ENCODE measurements at places on chromosomes 13 and 19. TPM values are rescaled to one million over a fixed set of nuclear protein-coding genes. Genes with fewer than 3 reads are reported as not detected.

DNA sequence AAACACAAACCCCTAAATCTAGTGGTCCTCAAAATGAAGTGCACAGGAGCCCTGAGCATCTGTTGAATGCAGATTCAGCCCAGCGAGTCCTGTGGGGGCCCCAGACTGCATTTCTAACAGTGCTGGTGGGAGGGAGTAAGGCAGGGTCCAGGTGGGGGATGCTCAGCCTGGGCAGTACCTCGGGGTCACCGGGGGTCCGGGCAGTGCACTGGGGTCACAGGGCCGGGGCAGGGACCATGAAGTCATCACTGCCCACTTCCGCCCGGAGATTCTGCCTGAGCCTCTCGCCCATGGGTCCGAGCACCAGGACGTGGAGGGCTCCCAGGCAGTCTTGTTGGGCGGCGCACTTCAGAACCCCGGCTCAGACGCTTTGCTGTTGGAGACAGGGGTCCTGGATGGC, 838 bp upstream of the ATP4B start:
- no peaks in the 10 kb centered on the region for H3K4me1 ChIP-seq
- no peak overlapping the region for H3K27ac ChIP-seq
- peak; percentile 74 for DNase-seq
- no peak overlapping the region for H3K4me3 ChIP-seq
- H3K36me3 ChIP-seq = no peaks in the 10 kb centered on the region

DNA sequence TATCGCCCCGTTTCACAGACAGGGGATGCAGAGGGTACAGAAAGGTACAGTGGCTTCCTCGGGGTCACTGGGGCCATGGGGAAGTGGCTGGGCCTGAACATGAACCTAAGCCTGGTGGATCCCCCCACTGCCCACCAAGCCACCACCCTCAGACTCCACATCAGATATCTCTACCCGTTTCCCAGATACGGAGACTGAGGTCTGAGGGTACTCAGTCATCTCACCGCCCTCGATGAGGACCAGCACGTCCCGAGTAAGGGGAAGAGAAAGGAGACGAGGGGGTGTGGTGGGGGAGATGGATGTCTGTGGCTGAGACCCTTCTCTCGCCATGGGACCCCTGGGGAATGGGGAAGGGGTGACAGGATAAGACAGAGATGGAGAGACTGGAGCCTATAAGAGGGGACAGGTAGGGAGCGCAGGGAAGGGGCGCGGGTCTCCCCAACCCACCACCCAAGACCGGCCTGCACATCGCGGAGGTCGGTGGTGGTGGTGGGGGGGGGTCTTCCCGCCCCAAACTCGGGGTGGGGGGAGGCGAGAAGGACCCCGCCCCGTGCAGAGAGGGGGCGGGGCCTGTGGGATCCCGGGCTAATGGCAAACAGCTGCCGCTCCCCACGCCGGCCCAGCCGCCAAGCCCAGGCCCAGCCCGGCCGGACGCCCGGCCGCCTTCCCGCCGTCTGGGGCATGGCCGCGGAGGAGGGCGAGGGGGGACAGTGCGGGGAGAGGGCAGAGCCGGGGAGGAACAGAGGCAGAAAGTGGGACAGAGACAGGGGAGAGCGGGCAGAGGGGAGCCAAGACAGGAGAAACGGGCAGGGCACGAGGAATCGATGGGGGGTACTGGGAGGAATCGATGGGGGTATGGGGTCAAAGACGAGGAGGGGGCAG, 698 bp downstream of the KANK2 start:
- no peaks in the 10 kb centered on the region for H3K27me3 ChIP-seq
- peak overlapping the region; percentile 79 for H3K4me3 ChIP-seq
- H3K36me3 ChIP-seq = peaks cover 33% of the 10 kb centered on the region
- peaks cover 61% of the 10 kb centered on the region for H3K4me1 ChIP-seq
- peak overlapping the region; percentile 83 for H3K27ac ChIP-seq
- DNase-seq = no peak

DNA sequence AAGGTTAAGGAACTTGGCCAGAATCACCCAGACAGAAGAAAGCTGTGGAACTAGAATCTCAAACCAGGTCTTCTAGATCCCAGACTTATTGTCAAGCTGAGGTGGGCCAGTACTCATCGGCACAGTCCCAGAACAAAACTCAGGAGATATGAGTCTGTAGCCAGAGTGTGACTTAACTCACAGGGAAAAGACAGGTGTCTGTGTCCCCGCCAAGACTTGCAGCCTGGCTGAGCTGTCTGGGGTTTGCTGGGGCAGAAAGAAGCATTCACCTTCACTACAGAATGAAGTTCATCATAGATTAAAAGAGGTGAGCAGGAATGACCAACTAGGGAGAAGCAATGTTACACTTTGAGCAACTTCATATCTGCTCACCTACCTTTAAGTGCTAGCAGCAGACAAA, 257.2 kb downstream of the FOXO1 start:
- no peaks in the 10 kb centered on the region for H3K36me3 ChIP-seq
- H3K4me1 ChIP-seq = no peaks in the 10 kb centered on the region
- H3K27me3 ChIP-seq = no peaks in the 10 kb centered on the region

- peaks cover 52% of the 10 kb centered on the region for H3K27me3 ChIP-seq
- DNase-seq = no peak
- H3K4me1 ChIP-seq = peaks cover 2% of the 10 kb centered on the region
Measured at GRCh38 chr19:29535214-29535831, 9.5 kb downstream of the VSTM2B start.

GRCh38 chr19:42594617-42595489, at the start of gene CEACAM8:
TSS of gene CEACAM8 (minus strand) at chr19:42594924. CDS start at chr19:42594828, 96 bp downstream.
- peaks cover 10% of the 10 kb centered on the region for H3K27me3 ChIP-seq
- no peaks in the 10 kb centered on the region for H3K36me3 ChIP-seq
- H3K4me3 ChIP-seq = no peak within 1 kb of the TSS
- no peak within 1 kb of the TSS for H3K27ac ChIP-seq
- DNase-seq = no peak

Gene LILRA2
- not detected for total RNA-seq

Gene ZNF154
- total RNA-seq = not detected

Gene DAND5
- not detected for total RNA-seq

DNA sequence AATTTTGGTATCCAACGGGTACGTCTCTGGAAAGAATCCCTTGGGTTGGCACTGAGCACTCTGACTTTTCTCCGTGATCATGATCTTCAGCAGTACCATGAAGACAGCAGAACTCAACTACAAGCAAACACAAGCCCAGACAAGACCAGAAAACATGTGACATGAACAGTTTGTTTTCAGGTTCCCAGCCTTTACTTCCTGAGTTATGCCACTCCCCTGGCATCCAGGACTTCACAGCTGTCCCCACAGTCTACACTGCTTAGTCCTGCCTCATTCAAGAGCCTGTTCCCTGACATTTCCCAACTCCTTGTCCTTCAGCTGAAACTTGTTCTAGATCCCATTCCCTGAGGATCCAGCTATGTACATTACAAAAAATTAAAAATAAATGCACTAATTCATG, 4.9 kb upstream of the N4BP2L1 start:
- no peak for DNase-seq
- peaks cover 3% of the 10 kb centered on the region for H3K36me3 ChIP-seq
- no peak overlapping the region for H3K4me3 ChIP-seq
- H3K4me1 ChIP-seq = peaks cover 16% of the 10 kb centered on the region

DNA sequence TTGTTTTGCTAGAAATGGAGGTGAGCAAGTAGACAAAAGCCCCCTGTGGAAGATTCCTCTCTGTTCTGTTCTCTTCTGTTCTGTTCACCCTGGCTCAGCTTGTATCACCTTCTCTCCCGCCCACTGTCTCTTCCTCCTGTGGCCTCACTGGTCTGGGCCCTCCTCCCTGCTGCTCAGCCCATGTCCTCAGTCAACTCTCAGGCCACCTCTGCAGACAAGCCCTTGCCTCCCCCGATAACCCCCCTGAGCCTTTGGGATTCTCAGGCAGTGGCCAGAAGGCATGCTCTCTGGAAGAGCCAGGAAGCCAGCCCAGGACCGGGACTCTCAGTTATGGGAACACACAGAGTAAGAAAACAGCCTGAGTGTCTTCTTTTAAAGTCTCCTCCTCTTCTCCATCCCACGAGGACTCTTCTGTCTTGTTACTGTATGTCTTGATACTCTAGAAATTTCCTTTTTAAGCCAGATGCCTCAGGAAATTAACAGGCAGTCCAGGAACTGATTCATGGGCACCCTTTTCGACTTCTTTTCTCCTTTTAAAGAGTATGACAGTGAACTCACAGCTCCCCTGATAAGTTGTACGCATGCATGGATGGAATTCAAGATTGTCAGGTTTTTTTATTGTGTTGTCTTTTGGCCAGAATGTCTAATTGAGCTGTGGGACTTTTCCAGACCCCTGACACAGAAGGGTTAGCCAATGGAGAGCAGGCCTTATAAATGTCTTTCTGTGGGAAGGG, 33.7 kb downstream of the SHISA2 start:
- H3K36me3 ChIP-seq = no peaks in the 10 kb centered on the region
- no peak overlapping the region for H3K4me3 ChIP-seq
- peaks cover 3% of the 10 kb centered on the region for H3K27me3 ChIP-seq
- peaks cover 37% of the 10 kb centered on the region for H3K4me1 ChIP-seq
- no peak for DNase-seq

Gene ERICH4
- total RNA-seq = not detected

GRCh38 chr13:111537843-111538499, 217.5 kb downstream of the TEX29 start:
- H3K4me1 ChIP-seq = peaks cover 4% of the 10 kb centered on the region
- no peak overlapping the region for H3K4me3 ChIP-seq
- DNase-seq = no peak
- H3K36me3 ChIP-seq = no peaks in the 10 kb centered on the region

DNA sequence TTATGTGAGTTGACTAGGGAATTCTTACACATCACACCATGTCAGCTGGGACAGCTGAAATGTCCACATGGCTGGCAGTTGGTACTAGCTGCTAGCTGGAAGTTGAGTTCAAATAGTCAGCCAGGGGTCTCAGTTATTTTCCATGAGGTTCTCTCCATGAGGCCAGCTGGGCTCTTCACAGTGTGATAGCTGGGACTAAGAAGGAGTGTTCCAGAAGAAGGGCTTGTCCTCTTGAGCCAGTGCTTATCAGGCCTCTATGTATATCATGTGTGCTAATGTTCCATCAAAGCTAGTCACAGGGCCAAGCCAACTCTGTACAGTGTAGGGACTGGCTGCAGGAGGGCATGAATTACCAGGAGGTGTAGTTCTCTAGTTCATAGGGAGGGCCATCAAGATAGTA, 11.8 kb downstream of the USPL1 start:
- H3K27me3 ChIP-seq = no peaks in the 10 kb centered on the region
- peaks cover 46% of the 10 kb centered on the region for H3K36me3 ChIP-seq
- no peak for DNase-seq
- H3K4me3 ChIP-seq = no peak overlapping the region
- no peak overlapping the region for H3K27ac ChIP-seq
- H3K4me1 ChIP-seq = no peaks in the 10 kb centered on the region

- H3K36me3 ChIP-seq = no peaks in the 10 kb centered on the region
- DNase-seq = no peak
- H3K4me3 ChIP-seq = no peak overlapping the region
- peaks cover 55% of the 10 kb centered on the region for H3K4me1 ChIP-seq
Measured at GRCh38 chr13:97231118-97231828, 9.1 kb downstream of the MBNL2 start.

DNA sequence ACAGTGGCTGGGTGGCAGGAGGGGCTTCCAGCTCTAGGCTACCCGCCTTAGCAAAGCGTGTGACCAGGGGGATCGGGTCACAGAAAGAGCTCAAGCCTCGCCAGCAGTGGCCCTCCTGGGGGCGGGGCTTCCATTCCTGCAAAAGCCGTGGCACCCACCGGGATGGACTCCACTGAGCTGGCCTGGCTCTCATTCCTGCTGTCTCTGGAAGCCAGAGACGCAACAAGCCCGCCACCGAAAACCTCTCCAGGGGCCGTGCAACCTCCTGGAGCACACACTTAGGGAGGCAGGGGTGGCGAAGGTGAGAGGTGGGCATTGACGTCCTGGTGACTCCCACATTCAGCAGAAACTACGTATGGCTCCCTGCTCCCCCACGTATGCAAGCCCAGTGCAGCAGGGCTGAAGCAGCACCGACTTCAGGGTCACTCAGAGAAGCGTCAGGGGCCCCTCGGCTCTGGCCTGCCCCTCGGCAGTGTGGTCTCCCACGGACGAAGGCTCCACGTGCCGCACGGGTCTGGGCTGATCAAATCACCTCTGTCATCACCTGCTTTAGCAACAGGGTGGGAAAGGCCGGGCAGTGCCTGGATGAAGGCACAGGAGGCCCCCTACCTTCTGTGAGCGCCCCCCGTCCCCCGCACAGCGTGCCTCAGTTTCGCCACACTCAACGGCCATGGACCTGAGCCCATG, 3.1 kb downstream of the C19orf25 start:
- peaks cover 47% of the 10 kb centered on the region for H3K4me1 ChIP-seq
- no peak overlapping the region for H3K4me3 ChIP-seq
- no peak overlapping the region for H3K27ac ChIP-seq
- peaks cover 32% of the 10 kb centered on the region for H3K27me3 ChIP-seq
- peaks cover 9% of the 10 kb centered on the region for H3K36me3 ChIP-seq

Gene PLPP2
- 104 TPM for total RNA-seq

GRCh38 chr13:44300895-44301638, 72.6 kb upstream of the SERP2 start:
- peaks cover 36% of the 10 kb centered on the region for H3K4me1 ChIP-seq
- H3K27me3 ChIP-seq = no peaks in the 10 kb centered on the region
- H3K27ac ChIP-seq = peak overlapping the region; percentile 10
- H3K36me3 ChIP-seq = no peaks in the 10 kb centered on the region
- H3K4me3 ChIP-seq = no peak overlapping the region
- no peak for DNase-seq

DNA sequence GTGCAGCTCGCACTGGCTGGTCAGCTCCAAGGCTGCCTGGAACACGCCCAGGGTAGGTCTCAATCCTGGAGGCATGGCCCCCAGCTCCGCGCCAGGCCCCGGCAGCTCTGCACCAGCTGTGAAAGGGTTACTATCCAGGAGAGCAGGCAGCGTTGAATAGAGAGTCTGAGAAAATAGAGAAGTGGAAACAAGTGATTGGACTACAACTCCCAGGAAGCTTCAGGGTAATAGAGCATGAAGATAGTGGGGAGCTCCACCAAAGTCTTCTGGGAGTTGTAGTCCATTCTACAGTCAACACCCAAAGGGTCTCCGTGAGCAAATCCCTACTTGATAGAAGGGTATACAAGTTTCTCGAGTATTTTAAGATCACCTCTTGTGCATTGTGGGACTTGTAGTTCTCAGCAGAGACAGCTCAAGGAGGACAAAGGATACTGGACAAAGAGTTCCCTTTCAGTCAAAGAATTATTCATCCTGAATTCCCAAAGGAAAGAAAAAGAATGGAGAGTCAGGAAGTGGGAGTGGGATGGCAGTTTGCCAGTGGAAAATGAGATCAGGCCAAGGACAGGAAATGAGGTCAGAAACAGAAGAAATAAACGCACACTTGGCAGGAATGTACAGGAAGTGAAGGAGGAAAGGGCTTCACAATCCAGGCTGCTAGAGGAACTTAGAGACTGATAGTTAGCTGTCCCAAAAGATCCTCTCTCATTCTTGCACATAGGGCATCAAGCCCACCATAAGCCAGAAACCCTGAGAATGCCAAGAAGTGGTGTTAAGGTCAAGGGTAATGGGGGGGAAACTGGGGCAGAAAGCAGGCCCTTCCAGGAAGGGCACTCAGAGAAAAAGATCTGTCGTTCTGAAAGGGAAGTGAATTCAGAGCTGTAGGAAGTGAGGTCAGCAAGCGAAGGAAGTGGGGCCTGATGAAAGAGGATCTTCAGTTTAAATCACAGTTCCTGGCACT, 5.5 kb upstream of the MAMSTR start:
- no peak for DNase-seq
- no peak overlapping the region for H3K4me3 ChIP-seq
- no peaks in the 10 kb centered on the region for H3K27me3 ChIP-seq
- H3K27ac ChIP-seq = peak overlapping the region; percentile 75
- no peaks in the 10 kb centered on the region for H3K36me3 ChIP-seq

Data from suprapubic skin (tissue), 4 donors.